ENCODE measurements at places on chromosomes 4 and X. TPM values are rescaled to one million over a fixed set of nuclear protein-coding genes. Genes with fewer than 3 reads are reported as not detected.

GRCh38 chr4:141389649-141390048, 169.0 kb downstream of the ZNF330 start:
- H3K36me3 ChIP-seq = no peaks in the 10 kb centered on the region
- H3K4me1 ChIP-seq = no peaks in the 10 kb centered on the region
- H3K27ac ChIP-seq = no peak overlapping the region
- H3K27me3 ChIP-seq = no peaks in the 10 kb centered on the region

DNA sequence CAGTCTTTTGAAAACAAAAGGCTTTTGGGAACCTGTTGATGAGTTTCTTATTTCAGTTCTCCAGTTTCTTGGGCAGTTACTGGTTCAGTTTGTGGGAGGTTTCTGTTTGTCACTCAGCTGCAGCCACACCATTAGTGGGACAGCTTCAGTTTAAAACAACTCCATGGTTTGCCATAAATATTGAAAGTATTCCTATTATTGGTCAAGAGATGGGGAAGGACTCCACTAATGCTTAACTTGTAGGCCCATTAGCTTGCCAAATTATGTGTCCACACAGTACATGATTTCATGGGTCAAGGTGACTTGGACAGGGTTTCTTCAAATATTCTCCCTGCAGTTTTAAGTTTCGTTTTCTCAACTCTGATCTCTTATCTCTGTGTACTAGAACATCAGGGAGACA, 15.5 kb upstream of the ASIC5 start:
- no peak overlapping the region for H3K27ac ChIP-seq
- no peaks in the 10 kb centered on the region for H3K27me3 ChIP-seq
- no peaks in the 10 kb centered on the region for H3K36me3 ChIP-seq
- no peaks in the 10 kb centered on the region for H3K4me1 ChIP-seq
- H3K4me3 ChIP-seq = no peak overlapping the region

The SNCA gene
- 4.2 TPM for polyA plus RNA-seq

The ARHGEF6 gene
- polyA plus RNA-seq = 14.0 TPM

GRCh38 chr4:184384056-184384809, 90.1 kb downstream of the IRF2 start:
- peak overlapping the region; percentile 76 for H3K27ac ChIP-seq
- H3K36me3 ChIP-seq = no peaks in the 10 kb centered on the region
- peak; percentile 64 for DNase-seq
- no peaks in the 10 kb centered on the region for H3K4me1 ChIP-seq
- H3K4me3 ChIP-seq = peak overlapping the region; percentile 54

The WDR45 gene
- 73.0 TPM for polyA plus RNA-seq

The TMPRSS11B gene
- polyA plus RNA-seq = 1.0 TPM

- H3K4me3 ChIP-seq = no peak overlapping the region
- no peak overlapping the region for H3K27ac ChIP-seq
- no peak for DNase-seq
- no peaks in the 10 kb centered on the region for H3K27me3 ChIP-seq
- H3K4me1 ChIP-seq = no peaks in the 10 kb centered on the region
- H3K36me3 ChIP-seq = no peaks in the 10 kb centered on the region
These were observed 1328.7 kb downstream of the ADGRL3 start for GRCh38 chr4:62528874-62529273.

Measured in aorta (tissue), 5 donors.